ENCODE measurements at places on chromosomes 5 and 9.

DNA sequence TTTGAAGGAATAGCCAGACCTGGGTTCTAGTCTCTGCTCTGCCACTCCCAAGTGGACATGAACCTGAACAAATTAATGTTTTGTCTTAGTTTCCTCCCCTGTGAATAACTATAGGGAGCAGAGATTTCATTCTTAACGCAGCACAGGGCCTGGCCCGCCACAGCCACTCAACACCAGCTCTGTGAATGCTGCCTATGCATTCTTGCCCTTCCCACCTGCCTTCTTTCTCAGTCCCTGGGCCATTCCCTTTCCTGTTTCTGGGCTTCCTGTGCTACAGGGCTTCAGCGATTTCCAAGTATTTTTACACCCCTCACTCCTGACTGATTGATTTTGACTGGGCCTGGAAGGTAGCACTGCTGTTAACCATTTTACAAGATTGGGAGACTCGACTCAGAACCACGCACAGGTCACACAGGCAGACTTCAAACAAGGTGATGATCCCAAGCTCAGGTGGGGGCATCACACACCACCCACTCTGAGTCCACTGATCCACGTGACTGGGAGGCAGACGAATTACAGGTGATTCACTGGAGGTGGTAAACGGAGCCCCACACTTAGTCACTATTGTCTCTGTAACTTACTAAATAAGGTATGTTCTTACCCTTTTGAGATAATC is 21.4 kb downstream of the PTPN3 start:
- DNase-seq, result no peak

- DNase-seq, result no peak
Measured at GRCh38 chr5:173303878-173304590, 24.2 kb downstream of the STC2 start.

DNA sequence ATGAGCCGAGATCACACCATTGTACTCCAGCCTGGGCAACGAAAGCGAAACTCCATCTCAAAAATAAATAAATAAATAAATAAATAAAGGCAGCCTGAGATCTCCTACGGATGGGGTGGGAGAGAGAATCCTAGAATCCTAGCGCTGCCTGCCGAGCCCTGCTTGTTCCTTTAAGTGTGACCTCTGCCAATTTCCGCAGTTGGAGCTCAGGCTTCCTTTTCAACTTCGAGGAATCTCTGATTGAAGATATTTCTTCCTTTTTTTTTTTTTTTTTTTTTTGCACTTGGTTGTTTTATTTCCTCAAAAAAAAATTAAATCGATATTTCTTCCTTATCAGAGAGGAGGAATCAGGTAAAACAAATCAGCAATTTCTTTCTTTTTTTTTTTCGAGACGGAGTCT is 27.3 kb upstream of the MATR3 start:
- no peak for DNase-seq

DNA sequence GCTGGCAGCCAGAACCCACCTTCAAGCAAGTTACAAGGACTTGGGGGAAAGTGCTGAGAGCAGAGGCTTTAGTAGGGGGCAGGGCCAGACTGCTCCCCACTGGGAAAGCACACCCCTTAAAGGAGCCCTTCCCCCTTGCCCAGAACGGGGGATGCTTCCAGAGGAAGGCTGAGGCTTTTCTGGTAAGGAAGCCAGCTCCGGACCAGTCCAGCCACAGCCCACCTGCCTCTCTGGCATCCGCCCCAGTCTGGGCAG is 4.2 kb upstream of the DPM2 start:
- no peak for DNase-seq

DNA sequence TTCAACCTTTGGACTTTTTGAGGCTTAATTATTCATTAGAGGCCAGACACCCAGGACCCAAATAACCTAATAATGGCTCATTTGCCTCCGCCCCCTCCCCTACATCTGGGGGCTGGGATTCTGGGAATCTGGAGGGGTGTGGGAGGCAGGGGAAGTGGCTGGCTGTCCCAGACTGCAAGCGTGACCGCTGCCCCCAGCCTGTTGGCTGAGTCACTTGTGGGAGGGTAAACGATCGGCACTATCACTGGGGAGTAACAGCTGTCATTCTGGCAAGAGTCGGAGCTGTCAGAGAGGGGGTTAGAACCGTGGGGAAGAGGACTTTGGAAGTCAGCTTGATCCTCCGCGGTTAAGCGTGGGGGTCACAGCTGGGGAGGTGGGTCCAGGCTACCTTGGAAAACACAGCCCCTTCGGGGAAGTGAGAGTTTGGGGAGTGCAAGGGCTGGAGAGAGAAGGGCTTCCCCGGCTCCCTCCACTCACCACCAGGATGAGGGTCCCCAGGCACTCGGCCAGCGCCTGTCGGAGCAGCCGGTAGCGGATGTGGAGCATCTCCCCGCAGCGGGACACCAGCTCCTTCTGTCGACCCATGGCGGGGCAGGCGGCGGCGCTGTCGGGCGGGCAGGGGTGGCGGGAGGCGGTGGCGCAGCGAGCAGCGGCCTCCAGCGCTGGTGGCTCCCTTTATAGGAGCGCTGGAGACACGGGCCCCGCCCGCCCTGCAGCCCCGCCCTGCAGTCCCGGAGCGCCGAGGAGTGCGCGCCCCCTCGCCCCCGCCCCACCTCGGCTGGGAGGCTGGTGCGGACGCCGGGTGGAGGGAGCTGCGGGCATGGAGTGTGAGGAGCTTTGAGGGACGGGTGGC is at the start of gene AQP3:
AQP3 (minus strand) TSS at position 648 of the 853 bp plus-strand sequence; CDS start at position 585, 63 bp downstream.
- peak; percentile 81 for DNase-seq

- DNase-seq, result no peak
Measured at GRCh38 chr5:114367029-114367428, 5.2 kb downstream of the KCNN2 start.

- DNase-seq, result no peak
Measured at GRCh38 chr5:91189480-91190313, 193.4 kb downstream of the ARRDC3 start.

DNA sequence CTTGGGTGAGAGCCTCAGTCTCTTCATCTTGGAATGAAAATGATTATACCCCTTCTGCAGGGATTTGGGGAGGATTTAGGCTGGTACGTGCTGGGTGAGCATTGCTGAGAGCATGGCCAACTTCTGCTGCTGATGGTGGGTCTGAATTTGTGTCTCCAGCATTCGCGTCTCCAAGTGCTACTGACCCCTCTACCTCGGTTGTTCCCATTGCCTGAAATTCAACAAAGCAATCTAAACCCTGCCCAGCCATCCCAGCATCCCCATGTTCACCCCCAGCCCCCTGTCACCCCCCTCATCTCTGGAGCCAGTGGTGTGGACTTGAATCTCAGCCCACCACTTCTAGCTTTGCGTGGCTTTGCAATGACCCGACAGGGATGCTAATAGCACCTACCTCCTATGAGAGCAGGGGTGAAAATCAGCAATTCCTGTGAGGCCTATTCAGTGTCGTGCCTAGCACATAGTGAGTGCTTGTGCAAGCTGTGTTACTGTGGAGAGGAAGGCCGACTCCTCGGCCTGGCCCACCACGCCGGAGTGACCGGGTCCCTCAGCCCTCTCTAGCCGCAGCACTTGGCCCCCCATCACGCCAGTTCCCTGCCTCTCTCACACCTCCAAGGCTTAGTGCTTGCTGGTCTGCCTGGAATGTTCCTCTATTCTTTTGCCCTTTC is 43.4 kb upstream of the SH3PXD2B start:
- peak; percentile 4 for DNase-seq

DNA sequence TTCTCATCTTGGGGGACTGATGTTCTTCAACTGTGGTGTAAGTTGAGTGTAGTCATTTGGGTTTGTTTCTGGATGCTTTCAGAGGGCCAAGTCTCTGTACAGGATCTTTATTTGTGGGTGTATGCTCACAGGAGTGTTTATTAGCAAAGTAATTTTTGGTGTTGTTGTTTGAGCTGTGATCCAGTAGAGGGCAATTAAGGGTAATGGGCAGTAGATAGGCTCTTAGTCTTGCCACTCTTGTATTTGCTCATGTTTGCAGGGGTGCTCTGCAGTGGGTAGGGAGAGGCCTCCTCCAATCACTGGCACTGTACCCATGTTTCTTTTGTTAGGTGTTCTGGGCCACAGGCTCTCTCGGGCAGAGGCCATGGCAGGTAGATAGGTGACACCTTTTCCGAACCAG is 45.9 kb upstream of the ITGA2 start:
- peak; percentile 25 for DNase-seq

DNA sequence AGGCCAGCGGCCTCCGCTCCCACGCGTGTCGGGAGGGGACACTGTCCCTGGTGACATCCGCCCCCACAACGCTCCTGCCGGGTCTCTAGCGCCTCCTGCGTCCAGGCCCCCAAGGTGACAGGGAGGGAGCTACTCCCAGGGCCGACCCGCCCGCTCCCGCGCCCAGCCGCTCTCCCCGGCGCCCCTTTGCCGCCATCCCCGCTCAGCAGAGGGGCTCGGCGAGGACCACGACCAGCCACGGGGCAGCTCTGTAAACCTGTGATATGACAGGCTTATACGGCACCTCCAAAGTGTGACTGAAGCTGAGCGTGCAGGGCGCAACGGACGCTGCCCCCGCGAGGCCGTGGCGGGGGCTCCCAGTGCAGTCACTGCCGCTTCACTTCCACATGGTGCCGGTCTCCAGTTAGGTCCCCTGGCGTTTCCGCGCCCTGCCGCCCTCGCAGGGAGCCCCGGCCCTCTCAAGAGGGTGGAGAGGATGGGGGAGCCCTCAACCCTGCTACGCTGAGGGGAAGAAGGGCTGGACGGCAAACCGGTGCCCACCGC is 978 bp upstream of the ADCY2 start:
- DNase-seq, result no peak

- no peak for DNase-seq
Measured at GRCh38 chr5:31962351-31962751, 211.8 kb downstream of the GOLPH3 start.

Measured in activated naive CD8-positive, alpha-beta T cell treated with anti-CD3 and anti-CD28 coated beads, Interleukin-2, amount 10 ng/mL, durations not matched to agents 7 days and 5 days (primary cell).